ENCODE measurements at places on chromosomes 1 and 21.
A peak's percentile ranks its signal among the peaks of the same experiment; 100 is the strongest.

DNA sequence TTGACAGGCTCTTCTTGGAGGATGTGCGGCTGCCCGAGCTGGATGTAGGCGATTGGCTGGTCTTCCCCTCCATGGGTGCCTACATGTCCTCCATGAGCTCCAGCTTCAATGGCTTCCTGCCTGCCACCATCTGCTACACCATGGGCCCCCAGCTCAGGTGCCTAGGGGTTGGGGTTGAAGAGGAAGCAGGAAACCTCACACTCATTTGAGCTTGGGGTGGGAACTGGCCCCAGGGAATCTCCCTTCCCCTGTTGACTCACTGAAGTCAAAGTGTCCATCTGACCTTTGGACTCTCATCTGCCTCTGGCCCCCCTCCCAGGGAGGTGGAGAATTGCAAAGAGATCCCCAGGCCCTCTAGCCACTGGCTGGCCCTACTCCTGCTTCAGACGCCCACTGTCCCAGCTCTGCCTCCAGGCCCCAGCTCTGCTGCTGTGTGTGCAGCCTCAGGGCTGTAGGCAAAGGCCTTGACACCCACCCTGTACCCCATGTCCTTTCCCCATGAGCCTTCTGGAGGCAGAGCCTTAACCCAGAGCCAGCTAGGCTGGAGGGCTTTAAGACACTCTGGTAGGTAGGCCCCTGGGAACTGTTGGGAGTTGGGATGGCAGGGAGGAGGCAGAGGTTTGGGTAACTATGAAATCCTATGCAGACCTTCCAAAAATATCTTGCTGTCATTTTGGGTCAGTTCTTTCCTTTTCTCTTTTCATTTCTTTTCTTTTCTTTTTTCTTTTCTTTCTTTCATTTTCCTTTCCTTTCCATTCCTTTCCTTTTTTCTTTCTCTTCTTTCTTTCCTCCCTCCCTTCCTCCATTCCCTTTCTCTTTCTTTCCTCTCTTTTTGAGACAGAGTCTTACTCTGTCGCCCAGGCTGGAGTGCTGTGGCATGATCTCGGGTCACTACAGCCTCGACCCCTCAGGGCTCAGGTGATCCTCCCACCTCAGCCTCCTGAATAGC lies 66.9 kb upstream of the TINAGL1 start:
- no peaks in the 10 kb centered on the region for H3K27me3 ChIP-seq
- DNase-seq: no peak
- H3K27ac ChIP-seq: no peak overlapping the region
- no peaks in the 10 kb centered on the region for H3K4me1 ChIP-seq

DNA sequence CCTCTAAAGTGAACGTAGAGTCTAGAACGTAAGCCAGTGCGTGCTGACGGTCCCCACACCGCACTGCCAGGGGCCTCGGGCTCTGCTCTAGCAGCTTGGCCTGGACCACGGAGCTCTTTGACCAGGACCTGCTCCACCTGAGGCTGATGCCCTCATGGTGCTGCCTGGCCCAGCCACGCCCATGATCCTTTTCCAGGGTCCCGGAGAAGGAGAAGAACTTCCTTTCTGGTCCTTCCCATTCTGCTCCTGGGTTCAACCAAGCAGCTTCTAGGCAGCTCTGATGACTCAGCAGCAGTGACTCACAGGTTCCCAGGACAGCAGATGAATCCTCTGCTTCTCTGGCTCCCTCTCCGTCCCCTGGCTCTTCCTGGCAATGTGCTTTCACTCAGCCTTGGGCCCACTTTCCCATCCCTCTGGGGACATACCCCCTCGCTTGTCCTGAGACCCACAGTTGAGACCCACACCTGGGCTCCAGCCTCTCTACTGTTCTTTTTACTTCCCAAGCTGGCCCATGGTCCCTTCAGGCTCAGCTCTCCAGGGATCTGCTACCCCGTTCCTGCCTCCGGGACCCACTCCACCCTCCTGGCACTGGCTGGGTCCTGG lies 246.3 kb upstream of the RAB4A start:
- no peaks in the 10 kb centered on the region for H3K4me1 ChIP-seq
- no peak overlapping the region for H3K27ac ChIP-seq
- DNase-seq: peak; percentile 85

- peaks cover 29% of the 10 kb centered on the region for H3K27me3 ChIP-seq
- peaks cover 13% of the 10 kb centered on the region for H3K4me1 ChIP-seq
- DNase-seq: no peak
- no peak overlapping the region for H3K27ac ChIP-seq
- no peak overlapping the region for H3K4me3 ChIP-seq
- no peaks in the 10 kb centered on the region for H3K36me3 ChIP-seq
Measured at GRCh38 chr1:46492269-46492853, 2.7 kb downstream of the DMBX1 start.

- no peaks in the 10 kb centered on the region for H3K36me3 ChIP-seq
- H3K27ac ChIP-seq: no peak overlapping the region
- no peak for DNase-seq
- no peaks in the 10 kb centered on the region for H3K27me3 ChIP-seq
Measured at GRCh38 chr21:32806810-32807386, 35.3 kb upstream of the PAXBP1 start.

- H3K36me3 ChIP-seq: peaks cover 88% of the 10 kb centered on the region
- H3K4me1 ChIP-seq: no peaks in the 10 kb centered on the region
- DNase-seq: no peak
- H3K27me3 ChIP-seq: no peaks in the 10 kb centered on the region
- H3K4me3 ChIP-seq: no peak overlapping the region
Measured at GRCh38 chr1:112694363-112694929, 12.5 kb downstream of the RHOC start.
